Effector CD4-positive, alpha-beta T cell (primary cell): ENCODE measurements at places on chromosomes 3 and 15.
A peak's percentile ranks its signal among the peaks of the same experiment; 100 is the strongest.

DNA sequence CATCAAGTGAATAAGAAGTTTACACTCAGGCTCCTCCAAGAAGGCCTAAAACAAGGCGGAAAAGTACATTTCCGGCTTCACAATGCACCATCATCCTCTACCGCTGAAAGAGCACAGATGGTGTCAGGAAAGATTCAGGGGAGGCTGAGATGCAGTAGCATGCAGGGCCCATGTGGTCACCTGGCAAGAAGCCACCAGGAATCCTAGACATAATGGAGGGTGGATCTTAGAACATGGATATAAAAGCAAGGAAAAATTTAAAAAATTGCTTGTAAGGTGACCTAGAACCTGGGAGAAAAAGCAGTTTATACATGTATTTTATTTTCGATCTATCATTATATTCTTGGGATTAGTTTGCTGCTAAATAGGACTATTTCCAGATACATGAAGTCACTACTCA lies 21.9 kb upstream of the OTOL1 start:
- DNase-seq = no peak

DNA sequence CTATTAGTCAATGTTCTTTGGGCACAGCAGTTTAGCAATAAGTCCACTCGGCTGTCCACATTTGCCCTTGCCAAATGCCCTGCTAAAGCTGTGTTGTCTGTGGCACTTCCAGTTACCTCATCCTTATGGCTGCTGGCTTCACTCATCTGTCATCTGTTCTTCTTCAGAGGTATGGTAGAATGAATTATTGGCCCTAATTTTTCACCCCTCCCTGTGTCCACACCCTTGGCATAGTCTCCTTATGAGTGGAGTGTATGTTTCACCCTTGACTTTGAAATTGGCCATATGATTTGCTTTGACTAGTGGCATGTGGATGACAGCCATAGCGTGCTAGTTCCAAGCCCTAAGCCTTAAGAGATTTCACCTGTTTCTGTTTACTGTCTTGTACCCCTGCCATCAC lies 72.1 kb upstream of the EPHB1 start:
- DNase-seq = no peak

GRCh38 chr3:103025880-103026279 lies 591.1 kb downstream of the ZPLD1 start:
- DNase-seq = no peak

DNA sequence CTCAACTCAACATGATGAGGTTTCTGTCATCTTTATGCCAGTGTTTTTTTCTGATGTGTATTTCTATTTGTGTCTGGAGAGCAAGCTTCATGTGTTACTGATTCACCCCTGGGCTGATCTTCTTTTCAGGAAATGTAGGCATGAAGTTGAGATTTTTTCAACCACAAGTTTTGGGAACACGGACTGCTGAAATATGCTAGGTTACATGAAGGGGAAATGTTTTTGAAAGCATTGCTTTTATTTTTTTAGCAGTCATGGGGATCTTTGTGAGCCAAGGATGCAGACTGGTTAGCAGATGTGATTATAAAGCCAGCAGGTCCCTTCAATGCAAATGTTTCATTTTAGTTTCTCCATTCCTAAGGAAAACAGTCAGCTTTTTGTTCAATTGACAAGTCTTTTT lies 219.3 kb upstream of the COL8A1 start:
- no peak for DNase-seq

DNA sequence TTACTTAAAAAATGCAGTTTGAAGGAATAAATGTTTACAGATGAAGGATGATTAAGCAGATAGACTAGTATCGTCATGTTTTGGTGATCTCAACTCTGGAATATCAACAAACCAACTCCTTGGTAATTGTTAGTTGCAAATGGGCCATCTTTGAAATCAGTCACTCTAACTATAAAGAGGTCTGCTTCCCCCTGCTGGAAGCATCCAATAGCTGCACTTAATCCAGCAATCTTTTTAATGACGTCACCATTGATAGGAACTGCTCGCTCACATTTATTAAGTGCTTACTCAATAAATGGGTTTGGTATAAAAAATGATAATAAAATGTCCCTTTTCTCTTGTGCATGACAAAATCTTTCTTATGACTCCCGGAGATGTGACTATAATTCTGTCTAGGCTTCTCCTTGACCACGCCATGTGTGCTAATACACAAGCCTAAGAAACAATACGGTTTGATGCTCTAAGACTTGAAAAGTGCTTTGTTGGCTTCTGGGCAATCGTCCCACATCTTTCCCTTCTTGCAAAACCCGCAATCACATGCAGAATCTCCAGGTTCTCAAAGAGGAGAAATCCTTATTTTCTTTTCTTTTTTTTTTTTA lies 227.6 kb upstream of the POU1F1 start:
- no peak for DNase-seq

- DNase-seq = no peak
Observed at GRCh38 chr3:185021256-185021655, 131.6 kb downstream of the C3orf70 start.

DNA sequence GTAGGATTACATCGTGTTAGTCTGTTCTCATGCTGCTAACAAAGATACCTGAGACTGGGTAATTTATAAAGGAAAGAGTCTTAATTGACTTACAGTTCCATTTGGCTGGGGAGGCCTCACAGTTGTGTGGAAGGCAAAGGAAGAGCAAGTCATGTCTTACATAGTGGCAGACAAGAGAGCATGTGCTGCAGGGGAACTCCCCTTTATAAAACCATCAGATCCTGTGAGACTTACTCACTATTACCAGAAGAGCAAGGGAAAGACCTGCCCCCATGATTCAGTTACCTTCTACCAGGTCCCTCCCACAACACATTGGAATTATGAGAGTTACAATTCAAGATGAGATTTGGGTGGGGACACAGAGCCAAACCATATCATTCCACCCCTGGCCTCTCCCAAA lies 3.4 kb downstream of the SLC25A26 start:
- DNase-seq = no peak

DNA sequence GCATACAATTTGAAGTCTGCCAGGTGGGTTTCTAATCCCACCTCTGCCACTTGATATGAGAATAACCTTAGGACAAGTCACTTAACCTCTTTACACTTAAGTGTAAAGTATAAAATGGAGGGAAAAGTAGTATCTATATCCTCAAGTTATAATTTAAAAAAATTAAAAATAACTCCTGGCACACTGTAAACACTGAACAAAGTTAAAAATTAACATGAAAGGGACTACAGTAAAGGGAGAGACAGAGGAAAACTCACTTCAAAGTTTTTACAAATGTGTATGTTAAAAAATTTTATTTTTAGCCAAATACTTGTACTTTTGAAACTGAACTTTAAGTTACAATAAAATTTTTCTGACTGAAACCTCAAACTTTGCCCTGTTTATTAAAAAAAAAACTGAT lies 49.6 kb downstream of the PLOD2 start:
- DNase-seq = no peak

DNA sequence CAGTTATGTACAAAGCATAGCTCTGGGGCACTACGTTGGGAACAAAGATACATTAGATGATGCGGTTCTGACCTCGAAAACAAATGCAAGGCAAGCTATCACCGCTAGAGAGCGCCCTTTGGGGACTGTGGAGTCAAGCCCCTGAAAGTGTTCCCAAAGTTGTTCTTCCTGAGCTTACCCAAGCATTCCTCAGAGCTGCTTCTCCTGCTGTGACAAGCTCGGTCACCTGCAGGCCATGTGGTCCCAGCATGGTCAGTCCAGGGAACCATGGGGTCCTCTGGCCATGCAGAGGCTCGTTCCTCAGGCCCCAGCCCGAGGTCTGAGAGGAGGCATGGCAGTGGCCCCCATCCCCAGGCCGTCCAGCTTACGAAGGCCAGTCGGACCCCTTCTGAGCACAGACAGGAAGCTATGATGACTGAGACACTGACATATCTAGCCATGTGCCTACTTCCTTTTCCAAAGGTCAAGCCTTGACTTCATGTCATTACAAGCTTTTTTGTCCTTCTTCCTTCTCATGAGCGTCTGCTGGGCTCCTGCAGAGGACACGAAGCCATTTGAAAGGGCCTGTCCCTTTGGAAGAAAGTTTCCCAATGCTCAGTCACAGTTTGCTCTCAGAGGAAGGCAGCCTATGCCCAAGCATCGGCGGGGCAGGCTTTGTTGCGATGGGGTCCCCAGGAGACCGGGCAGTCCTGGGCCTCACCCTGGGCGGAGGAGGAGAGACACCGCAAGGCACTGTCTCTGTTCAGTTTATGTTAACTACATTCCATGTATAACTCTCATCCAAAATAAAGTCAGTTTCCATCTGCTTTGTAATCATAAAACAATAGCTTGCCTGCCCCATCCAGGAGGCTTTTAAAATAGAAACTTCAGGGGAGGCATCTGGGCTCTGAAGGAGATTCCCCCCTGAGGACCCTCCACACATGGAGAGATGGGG lies 79.3 kb downstream of the ATP10A start:
- DNase-seq = peak; percentile 42

- DNase-seq = no peak
Observed at GRCh38 chr15:41957021-41957897, 15.1 kb downstream of the EHD4 start.

DNA sequence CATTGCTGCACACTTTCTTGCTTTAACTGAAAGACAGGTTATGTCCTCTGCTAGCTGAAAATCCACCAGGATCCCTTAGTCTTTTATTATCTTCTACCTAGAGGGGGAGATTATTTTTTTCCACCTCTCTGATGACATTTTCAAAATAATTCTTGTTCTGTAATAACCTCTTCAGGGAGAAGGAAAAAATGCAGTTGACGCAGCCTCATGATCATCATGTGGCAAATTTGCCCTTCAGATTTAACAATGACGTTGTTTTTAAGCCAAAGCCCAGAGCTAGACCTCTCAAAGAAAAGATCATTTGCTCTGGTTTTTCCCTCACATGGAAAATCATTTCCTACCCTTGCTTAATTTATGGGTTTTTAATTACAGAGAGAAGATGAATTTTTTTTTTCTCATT lies 724.9 kb downstream of the NLGN1 start:
- no peak for DNase-seq

DNA sequence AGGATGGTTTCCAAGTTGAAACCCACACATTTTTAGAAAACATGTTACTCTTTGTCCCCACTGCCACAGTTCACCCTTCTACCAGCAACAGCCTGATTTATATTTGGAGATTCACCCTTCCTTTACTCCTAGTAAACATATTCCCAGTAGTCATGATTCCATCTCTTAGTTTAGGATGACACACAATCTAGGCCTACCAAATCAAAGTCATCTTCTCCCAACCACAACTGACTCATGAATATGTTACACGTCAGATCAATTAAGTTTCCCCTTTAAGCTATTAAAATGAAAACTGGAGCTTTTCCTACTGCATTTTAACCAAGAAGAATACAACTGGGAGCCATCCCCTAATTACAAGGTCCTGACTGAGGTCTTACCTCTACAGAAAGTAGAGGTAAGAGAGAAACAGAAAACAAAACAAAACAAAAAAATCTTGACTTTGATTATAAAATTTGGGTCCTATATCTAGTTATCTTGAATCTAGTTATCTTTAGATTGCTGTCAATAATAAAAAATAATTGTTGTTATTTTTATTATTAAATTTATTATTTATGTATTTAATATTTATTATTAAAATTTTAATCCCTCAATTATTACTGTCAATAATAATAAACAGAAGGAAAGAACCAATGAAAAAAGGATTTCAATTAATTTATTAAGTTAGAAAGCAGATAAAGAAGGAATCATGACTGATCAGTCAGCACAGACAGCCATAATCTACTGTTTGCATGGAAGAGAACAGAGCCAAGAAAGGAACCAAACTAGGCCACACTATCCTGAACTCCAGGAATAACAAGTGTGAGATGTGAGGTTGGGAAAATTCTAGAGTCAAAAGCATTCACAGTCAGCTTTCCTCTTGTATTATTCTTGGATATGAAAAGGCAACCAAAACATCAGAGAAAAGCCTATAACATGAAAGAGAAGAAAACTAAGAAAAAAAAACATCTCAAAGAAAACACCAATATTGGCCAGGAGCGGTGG lies 12.5 kb downstream of the DPH6 start:
- no peak for DNase-seq

GRCh38 chr15:62253294-62253693 lies 88.2 kb upstream of the C2CD4B start:
- no peak for DNase-seq

GRCh38 chr3:55466526-55466925 lies 20.6 kb downstream of the WNT5A start:
- no peak for DNase-seq

GRCh38 chr3:55797084-55797483 lies 310.0 kb upstream of the WNT5A start:
- DNase-seq = no peak

- DNase-seq = no peak
Observed at GRCh38 chr3:14404631-14405359, 2.4 kb downstream of the SLC6A6 start.

- DNase-seq = no peak
Observed at GRCh38 chr15:45355860-45356259, 22.5 kb downstream of the GATM start.

DNA sequence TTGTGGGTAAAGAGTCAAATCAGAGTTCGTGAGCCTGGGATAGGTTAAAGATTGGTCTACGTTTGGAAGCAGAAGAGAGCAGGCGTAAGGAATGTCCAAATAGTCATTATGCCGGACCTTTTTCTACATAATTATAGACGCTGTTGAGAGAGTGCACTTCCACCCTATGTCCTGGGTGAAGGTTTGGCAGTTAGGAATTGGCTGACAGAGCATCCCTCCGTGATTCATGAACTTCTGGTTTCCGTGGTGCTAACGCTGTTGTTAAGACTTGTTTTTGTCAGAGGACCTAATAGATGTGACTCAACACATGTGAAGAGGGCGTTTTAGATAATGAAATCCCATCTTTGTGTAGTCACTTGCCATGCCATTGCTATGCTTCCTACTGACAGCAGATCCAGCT lies 1.1 kb downstream of the EAF1 start:
- peak; percentile 14 for DNase-seq

- no peak for DNase-seq
Observed at GRCh38 chr3:162738784-162739183, 1242.2 kb downstream of the OTOL1 start.

GRCh38 chr3:45601156-45601555 lies 6.6 kb downstream of the LIMD1 start:
- no peak for DNase-seq

- no peak for DNase-seq
Observed at GRCh38 chr3:28151608-28152228, 89.7 kb upstream of the CMC1 start.

- DNase-seq = no peak
Observed at GRCh38 chr3:11245276-11245675, 26.9 kb upstream of the ATG7 start.

GRCh38 chr3:131033480-131034080 lies 6.9 kb downstream of the NEK11 start:
- DNase-seq = no peak

GRCh38 chr3:169237201-169237600 lies 426.3 kb downstream of the MECOM start:
- DNase-seq = no peak

DNA sequence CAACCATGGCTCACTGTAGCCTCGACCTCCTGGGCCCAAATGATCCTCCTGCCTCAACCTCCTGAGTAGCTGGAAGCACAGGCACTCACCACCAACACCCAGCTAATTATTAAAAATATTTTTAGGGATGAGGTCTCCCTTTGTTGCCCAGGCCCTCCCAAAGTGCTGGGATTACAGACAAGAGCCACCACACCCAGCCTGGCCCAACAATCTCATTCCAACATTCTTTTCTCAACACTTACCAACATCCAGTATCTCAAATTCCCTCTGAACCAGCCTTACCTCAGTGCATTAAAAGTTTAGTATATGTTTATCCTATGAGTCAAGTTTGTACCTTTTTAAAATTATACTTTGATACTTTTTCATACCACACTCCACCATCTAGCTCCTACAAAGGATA lies 25.0 kb downstream of the ANXA2 start:
- no peak for DNase-seq
